ENCODE measurements at places on chromosomes 4 and X.

DNA sequence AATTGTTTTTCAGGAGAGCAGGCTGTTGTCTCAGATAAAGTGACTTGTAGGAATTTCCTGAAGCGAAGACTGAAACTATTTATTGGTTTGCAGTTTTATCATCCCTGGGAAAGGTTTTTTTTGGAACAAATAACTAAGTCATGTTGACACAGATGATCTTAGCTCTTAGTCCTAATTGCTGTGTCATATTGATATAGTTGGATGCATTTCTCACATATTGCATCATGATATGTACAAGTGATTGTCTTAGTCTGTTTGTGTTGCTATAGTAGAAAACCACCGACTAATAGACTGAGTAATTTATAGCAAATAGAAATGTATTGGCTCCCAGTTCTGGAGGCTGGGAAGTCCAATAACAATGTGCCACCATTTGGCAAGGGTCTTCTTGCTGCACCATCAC lies 397.5 kb upstream of the PPP1R2C start:
- no peak for DNase-seq

- no peak for DNase-seq
These were observed 131.4 kb downstream of the TRAM1L1 start for GRCh38 chr4:116953947-116954346.

- no peak for DNase-seq
These were observed 5.5 kb upstream of the XAGE2 start for GRCh38 chrX:52363247-52363883.

DNA sequence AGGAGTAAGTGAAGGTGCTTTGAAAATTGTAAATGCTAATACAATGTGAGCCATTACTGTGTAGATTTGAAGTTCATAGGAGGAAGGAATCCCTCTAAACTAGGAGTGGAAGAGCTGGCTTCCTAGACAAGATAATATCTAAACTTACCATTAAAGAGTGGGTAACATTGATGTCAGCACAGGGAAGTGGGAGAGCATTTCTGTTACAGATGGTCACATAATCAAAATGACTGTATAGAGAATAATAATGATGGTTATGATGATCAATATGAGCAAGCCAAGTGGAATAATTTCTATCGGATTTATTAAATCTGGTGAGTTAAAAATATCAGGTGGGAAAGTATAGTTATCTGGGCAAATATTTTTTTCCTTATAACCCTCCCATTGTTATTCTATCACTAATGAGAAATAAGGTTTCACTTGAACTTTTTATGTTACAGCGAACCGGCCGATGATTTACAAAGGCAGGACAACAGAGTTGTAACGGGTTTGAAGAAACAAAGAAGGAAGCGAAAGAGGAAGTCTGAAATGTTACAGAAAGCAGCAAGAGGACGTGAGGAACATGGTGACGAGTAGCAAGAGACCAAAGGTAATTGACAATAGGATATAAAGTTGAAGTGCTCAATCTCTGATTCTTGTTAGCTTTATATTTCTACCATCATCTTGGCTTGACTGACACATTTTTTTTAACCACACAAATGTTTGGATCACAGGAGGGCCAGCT lies 43.5 kb downstream of the FMR1NB start:
- DNase-seq = no peak

- no peak for DNase-seq
These were observed 53.1 kb downstream of the HPRT1 start for GRCh38 chrX:134513091-134513490.

All from stimulated activated CD4-positive, alpha-beta T cell treated with anti-CD3 and anti-CD28 coated beads, Interleukin-15, amount 100 ng/mL, for 48 hours (primary cell).